ENCODE measurements at places on chromosomes 6 and 20.

DNA sequence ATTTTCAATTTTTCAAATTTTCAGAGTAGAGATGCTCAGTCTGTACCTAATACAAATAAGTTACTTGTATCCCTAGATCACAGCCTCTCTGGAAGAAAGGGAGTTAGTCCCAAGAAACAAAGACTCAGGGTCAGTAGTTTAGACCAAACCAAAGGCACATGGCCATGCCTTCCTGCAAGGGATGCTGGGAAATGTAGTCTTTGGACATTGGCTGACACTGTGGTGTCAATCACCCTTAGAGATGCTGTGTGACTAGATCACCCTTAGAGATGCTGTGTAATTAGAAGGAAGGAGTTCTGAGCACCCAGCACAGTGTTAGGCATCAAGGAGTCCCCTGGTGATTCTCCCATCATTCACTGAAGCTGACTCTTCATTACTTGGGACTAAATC lies 202.1 kb downstream of the NFATC2 start:
- no peak for DNase-seq

DNA sequence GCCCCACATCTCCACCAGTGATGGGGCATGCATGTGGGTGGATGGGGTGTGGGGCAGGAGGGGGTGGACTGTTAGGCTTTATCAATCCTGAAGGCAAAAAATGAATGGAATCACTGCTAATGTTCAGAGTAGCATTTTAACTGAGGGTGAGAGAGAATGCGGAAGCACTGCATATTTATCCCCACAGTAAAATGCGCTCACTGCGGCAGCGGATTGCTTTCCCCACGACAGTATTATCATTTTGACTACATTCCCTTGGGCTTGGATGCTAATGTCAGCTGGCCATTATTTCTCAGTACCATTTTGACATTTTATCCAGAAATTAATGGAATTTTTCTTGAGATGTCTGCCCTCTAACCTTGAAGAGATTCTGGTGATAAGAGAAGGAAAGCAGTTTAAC lies 13.4 kb downstream of the ALDH8A1 start:
- DNase-seq: no peak

GRCh38 chr6:107827541-107827940 lies 3.4 kb upstream of the SCML4 start:
- no peak for DNase-seq

- DNase-seq: no peak
These were observed 100.6 kb downstream of the KLHL32 start for GRCh38 chr6:97025088-97025487.

DNA sequence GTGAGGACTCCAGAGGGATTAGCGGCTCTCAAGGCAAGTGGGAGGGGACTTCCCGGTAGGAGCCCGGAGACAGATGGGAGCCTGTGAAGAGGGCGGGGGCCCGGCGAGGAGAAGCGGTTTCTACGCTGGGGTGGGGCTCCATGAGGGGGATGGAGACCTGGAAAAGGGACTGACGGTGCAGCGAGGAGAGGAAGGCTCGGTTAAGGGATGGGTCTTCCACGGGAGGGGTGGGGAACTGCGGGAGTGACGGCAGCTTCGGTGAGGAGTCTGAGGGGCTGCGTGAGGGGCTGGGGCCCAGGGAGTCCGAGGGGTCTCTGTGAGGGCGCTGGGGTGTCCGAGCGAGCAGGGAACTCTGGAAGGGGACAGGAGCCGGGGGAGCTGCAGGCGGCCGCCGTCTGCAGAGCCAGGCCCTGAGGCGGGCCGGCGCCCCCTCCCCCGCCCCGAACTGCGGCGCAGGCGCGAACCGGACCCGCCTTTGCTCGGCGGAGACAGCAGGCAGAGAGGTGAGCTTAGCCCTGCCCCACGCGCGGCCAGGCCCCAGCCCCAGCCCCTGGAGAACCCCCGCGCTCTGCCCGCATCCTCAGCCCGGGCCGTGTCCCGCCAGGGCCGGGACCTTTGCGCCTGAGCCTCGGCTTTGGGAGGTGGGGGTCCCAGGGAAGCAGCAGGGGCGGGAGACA lies at the start of gene NRSN2:
Gene NRSN2 (plus strand): TSS at position 472 of the 677 bp plus-strand sequence. CDS start 2,533 bp downstream, outside the sequence.
- DNase-seq: peak; percentile 78

DNA sequence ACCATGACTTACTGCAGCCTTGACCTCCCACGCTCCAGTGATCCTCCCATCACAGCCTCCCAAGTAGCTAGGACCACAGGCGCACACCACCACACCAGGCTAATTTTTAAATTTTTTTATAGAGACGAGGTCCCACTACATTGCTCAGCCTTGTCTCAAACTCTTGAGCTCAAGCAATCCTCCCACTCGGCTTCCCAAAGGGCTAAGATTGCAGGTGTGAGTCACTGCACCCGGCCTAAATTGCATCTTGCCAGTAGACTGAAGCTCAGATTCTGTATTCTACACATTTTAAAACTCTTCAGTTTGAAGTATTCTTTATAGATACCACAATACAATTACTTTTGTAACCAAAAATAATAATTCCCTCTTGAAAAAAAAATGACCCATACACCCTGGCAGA lies 11.4 kb downstream of the NUDT3 start:
- no peak for DNase-seq

DNA sequence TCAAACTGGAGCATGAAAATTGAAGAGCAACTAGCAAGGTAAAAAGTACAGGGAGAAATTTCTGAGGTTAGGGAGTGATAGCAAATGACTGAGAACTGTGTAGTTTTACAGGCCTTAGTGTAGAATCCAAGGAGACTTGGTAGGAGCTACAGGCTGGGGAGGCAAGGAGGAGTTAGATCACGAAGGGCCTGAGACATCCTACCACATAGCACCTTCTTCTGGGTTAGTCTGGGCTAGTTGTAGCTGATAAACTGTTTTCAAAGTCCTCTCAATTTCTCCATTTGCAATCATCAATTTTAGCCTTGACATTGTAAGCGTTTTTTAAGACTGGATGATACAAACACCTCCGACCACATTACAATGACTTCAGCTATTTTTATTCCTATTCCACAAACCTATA lies 209.7 kb downstream of the TMEM200A start:
- no peak for DNase-seq

DNA sequence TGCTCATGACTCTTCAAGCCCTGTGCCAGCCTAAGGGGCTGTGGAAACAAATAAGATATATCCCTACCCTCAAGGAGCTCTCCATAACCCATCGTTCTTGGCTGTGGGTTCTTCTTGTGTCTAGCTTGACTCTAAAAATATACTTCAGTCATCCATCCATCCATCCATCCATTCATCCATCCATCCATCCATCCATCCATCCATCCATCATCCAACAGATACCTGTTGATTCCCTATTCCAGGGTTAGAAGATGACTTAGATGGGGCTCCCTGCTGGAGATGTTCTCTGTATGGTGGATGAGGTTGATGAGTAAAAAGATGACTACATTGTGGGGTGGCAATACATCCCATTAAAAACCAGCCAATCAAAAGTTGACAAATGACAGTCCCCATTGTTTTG lies 23.5 kb downstream of the HCK start:
- no peak for DNase-seq

DNA sequence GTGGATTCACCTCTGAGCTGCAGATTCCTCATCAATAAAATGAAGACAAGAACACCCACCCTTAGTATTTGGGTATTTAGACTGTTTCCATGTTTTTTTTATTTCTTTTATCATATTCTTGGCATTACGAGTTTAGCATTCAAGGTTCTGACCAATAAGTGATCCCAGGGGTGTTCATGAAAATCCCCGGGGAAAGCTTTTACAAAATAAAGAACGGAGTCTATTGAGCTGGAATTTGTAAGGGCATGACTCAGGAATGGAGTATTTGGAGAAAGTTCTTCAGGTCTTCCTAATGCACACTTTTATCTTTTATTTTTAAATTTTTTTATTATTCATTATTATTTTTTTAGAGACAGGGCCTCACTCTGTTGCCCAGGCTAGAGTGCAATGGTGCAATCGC lies 19.4 kb upstream of the TOX2 start:
- peak; percentile 83 for DNase-seq

DNA sequence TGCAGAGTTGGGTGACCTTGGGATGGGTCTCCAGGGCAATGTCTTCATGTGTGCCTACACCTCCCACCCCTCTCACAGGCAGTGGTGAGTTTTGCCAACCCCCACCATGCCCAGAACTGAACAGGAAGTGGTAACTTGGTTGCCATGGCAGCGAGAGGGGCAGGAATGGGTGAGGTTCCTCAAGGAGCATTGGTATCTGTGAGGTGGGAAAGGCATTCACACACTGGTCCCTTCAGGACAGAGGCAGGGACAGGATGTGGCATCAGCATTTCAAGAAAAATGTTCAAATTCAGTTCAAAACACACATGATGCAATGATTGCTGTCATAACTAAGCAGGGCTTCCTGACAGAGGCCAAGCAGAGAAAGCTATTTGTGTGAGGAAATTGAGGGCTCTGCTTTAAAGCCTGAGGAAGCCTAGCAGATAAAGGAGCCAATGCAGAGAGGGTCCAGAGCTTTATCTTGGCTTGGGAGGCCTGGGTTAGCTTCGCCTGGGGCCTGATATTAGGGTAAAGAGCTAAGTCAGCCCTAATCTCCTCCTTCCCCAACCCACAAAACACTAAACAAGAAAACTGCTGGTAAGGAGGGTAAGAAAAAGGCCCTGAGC lies 551 bp downstream of the TREML2 start:
- DNase-seq: peak; percentile 60

DNA sequence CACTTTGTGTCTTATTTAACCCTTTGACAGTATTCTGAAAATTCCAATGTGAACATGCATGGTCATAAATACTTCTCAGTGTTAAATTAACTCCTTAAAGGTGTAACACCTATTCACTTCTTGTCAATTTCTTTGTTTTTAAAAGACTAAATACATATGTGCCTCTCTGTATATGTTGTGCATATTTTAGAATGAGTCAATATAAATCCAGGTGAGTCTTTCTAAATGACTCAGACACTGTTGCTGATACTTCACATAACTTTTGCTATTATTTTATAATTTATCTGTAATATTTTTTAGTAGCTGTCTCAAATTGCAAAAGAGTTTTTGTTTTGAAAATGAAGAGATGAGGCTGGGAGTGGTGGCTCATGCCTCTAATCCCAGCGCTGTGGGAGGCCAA lies 36.0 kb downstream of the TIAM2 start:
- DNase-seq: no peak

- no peak for DNase-seq
These were observed 52.4 kb downstream of the OPN5 start for GRCh38 chr6:47834196-47834595.

GRCh38 chr6:96907498-96907897 lies 9.8 kb upstream of the NDUFAF4 start:
- peak; percentile 2 for DNase-seq
